ENCODE measurements at places on chromosomes 4 and X.

GRCh38 chrX:22081475-22082092 is 49.5 kb downstream of the PHEX start:
- no peak for DNase-seq

- DNase-seq, result no peak
These were observed 46.9 kb upstream of the HCCS start for GRCh38 chrX:11064276-11064675.

- no peak for DNase-seq
These were observed 198.3 kb upstream of the FAT4 start for GRCh38 chr4:125116431-125116830.

DNA sequence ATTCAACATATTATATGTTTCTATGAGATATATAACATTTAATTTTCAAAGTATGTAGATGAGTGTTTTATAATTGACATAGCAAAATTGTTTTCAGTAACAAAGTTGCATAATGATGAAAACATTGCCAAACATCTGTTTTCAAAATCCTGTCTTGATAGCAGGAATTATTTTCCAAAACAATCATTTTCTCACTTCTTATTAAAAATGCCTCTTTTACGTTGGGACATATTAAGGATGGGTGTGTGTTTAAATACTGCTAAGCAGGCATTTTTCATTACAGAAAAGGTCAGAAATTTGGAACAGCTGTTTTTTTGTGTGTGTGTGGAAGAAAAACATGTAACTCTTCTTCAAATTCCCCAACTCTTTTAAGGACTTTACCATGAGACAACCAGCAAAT is 452.0 kb downstream of the SPRY1 start:
- DNase-seq, result no peak

DNA sequence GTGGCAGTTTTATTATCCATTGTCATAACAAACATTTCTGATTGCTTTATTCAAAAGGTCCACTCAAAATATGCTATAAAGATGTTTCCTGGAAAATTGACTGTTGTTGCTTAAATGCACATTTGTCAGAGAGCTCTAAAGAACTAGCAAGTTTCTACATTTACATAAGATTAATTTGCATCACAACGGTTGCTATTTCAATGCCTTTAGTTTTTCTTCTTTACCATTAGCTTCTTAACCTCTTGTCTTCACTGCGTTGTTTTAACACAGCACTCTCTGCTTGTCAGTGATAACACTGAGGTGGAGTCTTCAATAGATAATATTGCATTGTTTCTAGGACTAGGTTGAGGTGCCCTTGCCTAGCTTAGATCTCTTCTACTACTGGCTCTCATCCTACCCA is 76.7 kb upstream of the GALNT7 start:
- DNase-seq, result no peak

DNA sequence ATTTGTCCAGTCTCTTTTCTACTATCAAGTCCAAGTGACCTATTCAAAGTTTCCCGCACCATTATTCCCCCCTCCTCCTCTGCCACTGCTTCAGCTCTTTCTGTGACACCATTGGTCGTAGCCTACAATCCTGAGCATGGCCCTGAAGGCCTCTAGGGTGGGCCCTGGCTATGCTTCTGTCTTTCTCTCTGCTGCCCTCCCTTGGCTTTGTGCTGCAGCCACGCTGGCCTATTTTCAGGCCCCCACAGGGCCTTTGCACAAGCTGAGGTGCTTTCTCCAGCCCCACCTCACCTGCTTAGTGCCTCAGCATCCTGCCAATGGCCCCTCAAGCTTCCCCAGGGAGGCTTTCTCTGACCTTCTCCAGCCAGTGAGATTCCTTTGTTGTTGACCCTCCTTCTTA is 156.5 kb downstream of the NHS start:
- DNase-seq, result no peak

DNA sequence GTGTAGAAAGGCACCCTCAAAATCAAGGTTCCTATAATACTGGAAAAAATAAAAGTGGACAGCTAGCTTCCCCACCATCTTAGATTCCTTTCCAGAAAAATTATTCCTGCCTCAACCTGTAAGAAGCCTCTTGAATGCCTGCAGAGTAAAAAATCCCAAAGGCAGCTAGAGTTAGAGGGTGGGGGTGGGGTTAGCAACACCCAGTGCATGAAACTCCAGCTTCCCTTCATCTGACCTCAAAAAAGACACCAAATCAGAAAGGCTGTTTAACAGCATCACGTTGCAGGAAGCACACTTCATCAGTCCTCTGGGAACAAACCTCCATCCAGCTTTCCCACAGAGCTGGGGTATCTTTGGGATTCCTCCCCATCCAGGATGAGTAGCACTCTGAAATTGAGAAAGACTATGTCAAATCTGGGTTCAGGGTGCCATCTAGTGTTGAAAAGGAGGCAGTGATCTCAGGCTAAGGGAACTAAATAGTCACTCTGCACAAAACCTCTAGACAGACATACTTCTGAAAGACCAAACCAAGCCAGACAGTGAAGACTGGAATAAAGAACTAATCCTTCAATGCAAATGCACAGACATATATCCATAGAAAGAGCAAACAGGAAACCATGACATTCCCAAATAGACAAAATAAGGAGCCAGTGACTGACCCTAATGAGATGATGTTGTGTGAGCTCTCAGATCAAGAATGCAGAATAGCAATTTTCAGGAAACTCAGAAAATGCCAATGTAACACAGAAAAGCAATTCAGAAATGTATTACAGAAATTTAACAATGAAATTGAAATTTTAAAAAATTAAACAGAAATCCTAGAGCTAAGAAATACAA is 97.9 kb downstream of the ARHGEF9 start:
- DNase-seq, result no peak

DNA sequence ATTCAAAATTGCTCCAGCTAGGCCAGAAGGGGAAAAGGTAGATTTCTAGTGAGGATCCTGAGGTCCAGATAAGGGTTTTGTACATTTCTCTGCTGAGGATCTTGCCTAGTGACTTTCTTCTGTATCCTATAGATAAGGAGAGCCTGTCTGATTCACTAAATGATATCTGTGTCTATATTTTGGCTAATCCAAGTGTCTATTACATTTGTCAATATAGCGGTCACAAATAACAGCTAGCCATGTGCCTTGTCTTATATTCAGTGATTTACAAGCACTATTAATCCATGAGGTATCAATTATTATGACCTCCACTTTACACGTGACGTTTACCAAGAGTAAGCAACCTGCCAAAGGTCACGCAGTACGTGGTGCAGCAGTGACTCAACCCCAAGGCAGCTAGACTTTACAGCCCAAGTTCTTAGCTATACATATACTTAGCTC is 41.6 kb downstream of the TMEM165 start:
- peak; percentile 30 for DNase-seq

DNA sequence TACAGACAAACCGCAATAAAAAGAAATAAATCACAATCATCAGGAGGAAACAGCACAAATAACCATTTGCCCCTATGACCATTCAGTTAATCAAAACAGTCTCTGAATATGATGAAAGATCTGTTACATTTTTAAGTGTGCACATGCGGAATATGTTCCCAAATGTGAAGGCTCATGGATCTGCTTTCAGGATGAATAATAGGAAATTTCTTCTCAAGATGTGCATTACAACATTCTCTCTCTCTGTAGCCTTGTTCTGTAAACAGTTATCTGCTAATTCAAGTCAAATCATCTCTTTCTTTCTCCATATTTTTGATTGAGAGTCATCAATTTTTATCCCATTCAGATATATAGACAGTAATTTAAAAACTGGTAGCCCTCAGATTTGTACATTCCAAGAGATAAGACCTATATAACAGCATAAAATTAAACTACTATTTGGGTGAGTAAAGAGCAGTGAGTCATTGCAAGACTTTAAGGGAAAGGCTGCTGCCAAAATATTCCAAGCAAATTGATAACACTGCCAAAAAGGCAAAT is 433.9 kb upstream of the ATOH1 start:
- DNase-seq, result no peak

DNA sequence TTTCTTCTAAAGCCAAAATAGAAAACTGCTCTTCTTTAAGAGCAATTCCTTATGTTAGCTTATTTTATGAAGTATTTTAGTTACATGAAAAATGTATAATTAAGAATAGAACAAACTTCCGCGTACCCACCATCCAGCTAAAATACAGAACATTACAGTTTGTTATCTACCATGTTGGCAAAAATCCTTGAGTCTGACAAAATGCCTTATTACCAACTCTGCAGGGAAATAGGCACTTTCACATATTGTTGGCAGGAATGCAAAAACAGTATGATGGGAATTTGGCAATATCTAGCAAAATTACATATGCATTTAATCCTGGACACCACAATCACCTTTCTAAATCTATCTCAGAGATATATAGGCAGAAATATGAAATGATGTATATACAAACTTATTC is 32.4 kb upstream of the SLAIN2 start:
- DNase-seq, result no peak

- DNase-seq, result no peak
These were observed 125.5 kb upstream of the KLF3 start for GRCh38 chr4:38538517-38538916.

DNA sequence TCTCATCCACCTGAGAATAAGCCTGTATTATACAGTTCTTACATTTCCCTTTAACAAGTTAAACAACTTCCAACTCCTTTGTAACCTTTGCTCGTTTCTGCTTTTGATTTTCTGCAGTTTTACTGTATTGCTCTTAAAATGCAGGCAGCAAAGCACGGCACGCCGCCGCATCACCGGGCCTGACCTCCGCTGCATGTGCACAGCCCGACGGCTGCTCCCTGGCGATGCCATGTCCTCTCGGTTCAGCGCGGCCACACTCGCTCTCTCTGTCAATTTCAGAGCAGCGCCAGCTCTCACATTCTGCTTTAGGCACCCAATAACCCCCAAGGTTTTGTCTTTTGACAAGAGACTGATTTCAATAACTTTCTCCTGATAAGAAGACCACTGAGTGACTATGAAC is 60.3 kb downstream of the DCTD start:
- DNase-seq, result no peak

- DNase-seq, result no peak
These were observed 42.0 kb downstream of the PHKA2 start for GRCh38 chrX:18941896-18942295.

- DNase-seq, result no peak
These were observed 158.2 kb downstream of the PLS3 start for GRCh38 chrX:115719171-115719570.

- DNase-seq, result no peak
These were observed 100.0 kb downstream of the LARP1B start for GRCh38 chr4:128161138-128161537.

DNA sequence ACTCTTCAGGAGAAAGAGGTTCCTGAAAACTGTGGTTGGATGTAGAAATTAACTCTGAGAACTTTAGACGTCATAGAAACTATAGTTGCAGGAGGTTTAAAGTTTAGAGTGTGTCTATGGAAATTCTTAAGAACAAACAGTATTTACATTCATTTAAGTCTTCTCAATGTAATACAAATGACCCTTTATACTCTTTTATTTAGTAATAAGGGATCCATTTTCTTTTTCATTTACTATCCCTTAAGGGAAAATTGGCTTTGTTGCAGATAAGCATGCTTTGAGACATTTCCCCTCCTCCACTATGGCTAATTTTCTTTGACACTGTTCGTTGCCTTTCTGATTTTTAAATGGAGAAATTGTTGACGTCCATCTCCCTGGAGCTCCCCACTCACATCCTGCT is 96.4 kb downstream of the POLA1 start:
- no peak for DNase-seq

DNA sequence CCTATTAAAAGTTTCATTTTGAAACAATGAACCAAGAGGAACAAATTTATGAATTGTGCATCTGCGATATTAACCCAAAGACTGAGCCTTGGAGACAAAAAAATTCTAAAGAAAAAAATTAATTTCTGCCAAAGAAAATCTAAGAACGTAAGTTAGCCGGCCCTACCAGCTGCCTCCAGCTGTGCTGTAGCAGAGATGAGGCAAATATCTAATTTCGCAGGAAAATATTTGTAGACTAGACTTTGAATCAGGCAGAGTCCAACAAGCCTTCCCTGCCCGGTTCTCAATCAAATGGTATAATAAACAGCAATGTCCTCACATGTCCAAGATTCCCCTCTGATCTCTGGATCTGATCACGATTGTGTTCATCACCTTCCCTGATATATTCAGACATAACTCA is 21.2 kb upstream of the SMIM20 start:
- no peak for DNase-seq

GRCh38 chr4:839675-840443 is 13.9 kb upstream of the CPLX1 start:
- no peak for DNase-seq

DNA sequence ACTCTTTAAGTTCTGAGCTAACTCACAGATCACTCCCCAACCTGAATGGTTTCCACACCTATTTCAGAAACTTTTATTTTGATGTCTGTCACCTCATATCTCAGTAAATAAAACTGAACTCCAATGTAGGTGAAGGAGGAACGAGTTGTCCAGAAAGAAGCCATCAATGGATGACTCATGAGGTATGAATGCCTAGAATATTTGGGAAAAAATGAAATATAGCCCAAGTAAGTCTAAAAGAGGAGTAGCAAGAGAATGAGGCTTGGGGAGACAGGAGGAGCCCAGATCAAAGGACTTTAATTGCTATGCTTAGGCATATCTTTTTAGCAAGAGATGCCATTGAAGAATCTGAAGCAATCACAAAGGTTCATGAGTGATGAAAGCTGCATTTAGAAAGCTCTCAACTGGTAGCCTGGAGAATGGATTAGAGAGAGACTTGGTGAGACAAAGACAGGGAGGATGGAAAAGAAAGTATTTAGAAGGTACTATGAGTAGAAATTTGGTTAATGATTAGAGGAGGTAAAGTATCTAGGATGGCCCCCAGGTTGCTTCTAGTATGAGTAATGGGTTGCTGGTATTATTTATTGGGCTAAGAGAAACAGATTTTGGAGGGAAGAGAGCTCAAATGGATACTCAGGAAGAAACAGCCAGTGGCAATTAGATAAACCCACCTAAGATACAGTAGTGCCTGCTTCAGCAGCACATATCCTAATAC is 39.4 kb downstream of the NOCT start:
- no peak for DNase-seq

DNA sequence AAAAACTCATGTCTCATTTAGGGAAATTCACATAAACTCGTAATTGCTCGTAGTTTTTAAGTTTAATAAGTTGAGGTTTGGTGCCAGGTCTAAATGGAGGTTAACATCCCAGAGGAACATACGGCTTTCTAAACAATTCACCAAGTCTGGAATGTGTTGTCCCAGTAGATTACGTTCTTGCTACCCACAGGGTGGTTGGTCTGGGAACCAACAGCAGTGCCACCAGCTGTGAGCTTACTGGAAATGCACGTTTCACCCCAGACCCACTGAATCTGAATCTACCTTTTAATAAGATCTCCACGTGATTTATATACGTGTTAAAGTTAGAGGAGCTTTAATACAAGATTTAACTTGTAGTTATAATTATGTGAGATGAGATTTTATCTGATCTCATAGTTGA is 134.3 kb downstream of the BMPR1B start:
- no peak for DNase-seq

- no peak for DNase-seq
These were observed 596.4 kb downstream of the MID1IP1 start for GRCh38 chrX:39397561-39398199.
